ENCODE measurements at places on chromosomes 2 and 18.

GRCh38 chr18:60663060-60663989 is 290.8 kb upstream of the MC4R start:
- no peak for DNase-seq

DNA sequence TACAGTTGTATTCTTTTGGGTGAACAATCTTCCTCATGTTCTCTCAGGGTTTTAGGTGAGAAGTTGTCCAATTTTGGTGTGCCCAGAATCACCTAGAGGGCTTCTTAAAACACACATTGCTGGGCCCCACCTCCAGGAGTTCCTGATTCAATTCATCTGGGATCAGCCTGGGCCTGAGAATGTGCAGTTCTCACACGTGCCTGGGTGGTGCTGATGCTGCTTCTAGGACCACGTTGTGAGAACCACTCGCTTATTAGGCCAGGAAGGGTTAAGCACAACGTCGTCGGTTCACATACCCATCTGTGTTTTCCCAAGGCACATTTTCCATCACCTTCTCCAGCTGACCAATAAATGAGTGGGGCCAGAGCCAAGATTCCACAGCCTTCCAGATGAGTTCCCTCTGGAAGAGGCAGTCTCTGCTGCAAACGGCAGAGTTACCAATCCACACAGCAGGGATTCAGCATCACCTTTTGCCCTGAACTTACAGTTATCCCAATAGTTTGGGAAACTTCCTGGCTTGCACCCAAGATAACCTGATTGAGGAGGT is 277.7 kb upstream of the HNRNPA3 start:
- no peak for DNase-seq

DNA sequence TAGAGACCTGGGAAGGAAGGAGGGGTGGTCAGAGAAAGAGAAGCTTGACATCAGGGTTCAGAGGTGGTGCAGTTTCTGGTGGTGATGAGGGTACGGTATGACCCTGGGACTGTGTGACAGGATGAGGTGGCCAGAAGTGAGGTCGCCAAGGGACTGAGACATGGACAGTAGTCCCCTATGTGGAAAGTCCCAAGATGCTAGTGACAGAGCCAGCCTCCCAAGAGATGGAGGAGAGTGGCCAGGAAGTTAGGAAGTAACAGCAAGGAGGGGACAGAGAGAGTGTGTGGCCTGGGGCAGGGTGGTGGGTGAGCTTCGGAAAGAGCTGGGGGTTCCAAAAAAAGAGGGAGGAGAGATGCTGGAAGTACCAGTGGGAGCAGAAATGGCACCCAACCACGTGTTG is 66.0 kb downstream of the SMAD7 start:
- no peak for DNase-seq

- no peak for DNase-seq
Observed at GRCh38 chr2:68907920-68908253, 36.7 kb upstream of the BMP10 start.

GRCh38 chr2:159609811-159610549 is 6.4 kb downstream of the BAZ2B start:
- DNase-seq = no peak

GRCh38 chr18:46336278-46337111 is 232.3 kb downstream of the HAUS1 start:
- no peak for DNase-seq

DNA sequence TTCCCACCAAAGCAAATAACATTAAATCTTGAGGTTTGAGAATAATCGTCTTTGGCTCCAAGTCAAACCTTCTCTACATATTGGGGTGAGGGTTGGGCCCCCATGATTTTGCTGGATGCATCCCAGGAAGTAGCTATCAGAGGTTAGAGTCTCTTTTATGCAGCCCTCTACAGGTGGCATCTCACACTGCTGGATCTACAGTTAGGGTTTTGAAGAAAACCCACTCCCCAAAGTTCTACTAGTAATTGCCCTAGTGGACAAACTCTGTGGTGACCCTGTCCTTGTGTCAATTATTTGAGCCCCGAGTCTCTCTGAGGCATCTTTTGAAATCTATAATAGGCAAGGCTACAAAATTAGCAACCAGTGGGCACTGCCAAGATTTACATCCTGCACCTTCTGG is 15.0 kb upstream of the REG1A start:
- DNase-seq = no peak

DNA sequence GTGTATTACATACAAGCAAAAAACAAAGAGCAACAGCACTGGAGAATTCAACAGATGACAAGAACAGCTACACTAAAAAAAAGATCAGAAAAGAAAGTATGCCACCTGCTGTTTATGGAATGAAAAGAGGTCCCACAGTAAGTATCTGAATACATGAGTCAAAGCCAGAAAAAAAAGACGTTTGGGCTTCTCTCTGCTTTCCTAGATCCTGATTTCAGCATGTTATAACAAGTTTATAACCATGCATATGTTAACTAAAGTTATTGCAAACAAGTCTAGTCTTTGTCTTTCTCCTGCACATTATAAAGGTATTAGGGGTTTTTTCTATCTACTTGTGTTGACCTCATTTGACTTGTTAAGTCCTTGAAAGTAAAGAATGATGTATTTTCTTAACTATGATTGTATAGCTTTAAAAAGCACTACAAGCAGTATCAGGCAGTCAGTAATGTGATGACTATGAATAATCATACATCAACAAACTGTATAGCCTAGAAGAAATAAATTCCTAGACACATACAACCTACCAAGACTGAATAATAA is 108.5 kb upstream of the COL5A2 start:
- no peak for DNase-seq

DNA sequence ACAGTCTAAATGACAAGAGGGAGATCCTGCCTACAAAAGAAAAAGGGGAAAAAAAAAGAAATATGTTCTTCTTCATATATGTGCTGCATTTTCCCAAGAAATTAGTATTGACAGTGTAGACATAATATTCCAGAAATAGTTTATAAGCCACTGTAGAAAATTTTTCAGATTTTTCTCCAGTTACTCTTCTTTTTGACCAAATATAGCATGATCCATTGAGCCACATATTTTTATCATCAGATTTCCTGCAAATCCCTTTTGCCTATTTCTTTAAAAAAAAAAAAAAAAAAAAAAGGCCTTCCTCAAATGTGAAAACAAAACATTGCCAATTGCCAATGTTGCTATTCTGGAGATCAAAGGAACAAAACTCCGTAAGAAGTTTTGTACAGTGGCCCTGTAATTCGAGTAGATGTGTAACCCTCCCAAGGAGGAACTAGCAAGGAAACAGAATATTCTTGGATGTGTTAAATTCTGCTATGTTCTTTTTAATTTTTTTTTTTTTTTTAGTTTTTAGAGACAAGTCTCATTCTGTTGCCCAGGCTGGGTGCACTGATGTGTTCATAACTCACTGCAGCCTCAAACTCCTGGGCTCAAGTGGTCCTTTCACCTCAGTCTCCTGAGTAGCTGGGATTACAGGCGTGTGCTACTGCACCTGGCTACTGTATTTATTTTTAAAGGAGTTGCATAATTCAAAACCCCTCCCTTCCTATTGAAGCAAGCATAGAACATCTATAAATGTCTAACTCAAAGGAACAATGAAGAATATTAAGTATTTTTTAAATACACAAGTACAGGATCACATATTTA is 12.5 kb upstream of the CABYR start:
- DNase-seq = no peak

- DNase-seq = no peak
Observed at GRCh38 chr2:187942876-187943275, 348.8 kb upstream of the GULP1 start.

GRCh38 chr2:201114350-201114749 is 1.6 kb upstream of the CFLAR start:
- no peak for DNase-seq

GRCh38 chr2:82839036-82839435 is 1620.0 kb downstream of the SUCLG1 start:
- no peak for DNase-seq

- DNase-seq = no peak
Observed at GRCh38 chr2:47595115-47595514, 187.8 kb upstream of the MSH6 start.

DNA sequence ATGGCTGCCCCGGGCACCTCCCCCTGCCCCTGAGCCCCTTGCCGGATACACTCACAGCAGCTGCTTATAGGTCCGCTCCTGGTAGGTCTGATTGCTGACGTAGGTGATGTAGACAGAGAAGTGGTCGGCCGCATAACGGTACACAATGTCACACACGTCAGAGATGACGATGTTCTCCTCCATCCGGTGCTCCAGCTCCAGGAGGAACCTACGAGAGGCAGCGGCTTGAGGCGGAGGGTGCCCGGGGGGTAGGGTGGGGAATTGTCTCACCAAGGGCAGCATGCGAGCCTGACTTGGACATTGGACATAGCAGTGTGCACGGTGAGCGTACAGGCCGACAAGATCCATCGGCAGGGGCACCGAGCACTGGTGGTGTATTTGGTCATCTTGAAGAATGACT is 22.8 kb downstream of the SNORC start:
- no peak for DNase-seq

DNA sequence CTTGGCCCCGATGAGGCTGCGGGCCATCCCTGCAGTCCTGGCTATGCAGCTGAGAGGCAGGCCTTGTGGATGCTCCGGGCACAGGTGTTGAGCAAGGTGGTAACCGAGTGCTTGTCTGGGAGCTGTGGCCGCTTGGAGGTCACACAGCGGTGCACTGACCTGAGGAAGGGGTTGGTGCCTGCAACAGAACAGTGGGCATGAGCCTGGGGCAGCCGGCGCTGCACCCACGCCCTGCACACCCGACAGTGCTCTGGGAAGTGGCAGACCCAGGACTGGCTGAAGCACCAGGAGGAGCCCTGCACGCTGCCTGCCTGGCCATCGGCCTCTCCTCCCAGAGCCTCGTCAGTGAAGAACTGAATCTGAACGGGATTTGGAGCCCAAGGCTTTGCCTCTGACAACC is 8.2 kb upstream of the POTEE start:
- no peak for DNase-seq

GRCh38 chr2:45651415-45652089 is at the start of gene PRKCE:
Gene PRKCE (plus strand): TSS chr2:45651675.
- DNase-seq = peak; percentile 15

- no peak for DNase-seq
Observed at GRCh38 chr2:122743021-122743675, 987.7 kb downstream of the TSN start.

DNA sequence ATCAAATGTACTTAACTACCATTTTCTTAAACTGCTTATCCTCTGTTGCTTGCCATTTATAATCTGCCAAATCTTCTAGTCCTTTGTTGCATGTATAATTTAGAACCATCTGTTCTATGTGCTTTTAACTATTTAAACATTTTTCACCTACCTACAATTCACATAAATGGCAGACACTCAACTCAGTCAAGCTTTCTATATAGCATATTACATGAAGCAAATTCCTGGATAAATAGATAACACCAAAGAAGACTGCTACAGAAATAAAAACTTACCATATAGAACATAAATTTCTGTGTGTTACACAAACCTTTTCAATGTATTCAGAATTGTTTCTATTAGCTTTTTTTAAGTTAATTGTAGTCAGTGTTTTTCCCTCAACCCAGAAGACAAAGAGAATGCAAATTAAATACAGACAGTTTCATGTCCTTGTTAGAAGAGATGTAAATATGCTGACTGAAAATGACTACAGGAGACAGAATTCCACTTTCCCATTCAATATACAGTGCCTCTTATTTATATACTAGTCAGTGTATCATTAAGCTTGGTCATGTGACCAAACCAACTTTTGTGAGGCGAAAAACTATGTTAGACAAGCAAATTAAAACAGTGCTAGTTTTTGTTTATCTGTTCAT is 2.6 kb downstream of the BAZ2B start:
- DNase-seq = no peak

DNA sequence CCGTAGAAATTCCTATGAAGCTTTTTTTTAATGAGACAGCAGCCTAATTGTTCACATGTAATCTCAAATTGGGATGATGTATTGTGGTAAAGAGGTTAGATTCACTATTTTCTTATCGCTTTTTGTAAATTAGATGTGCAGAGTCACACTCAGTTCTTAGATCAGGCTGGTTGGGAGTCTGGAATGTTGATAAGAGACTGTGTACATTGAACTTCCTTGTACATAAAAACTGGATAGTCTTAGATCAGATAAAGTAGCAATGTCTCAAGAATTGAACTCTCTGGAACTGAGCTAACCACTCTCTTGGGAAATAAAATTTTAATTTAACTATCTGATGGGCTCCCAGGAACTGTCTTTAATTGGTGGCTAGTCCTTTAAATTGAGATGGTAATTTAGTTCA is 108.1 kb upstream of the MSTN start:
- DNase-seq = no peak

DNA sequence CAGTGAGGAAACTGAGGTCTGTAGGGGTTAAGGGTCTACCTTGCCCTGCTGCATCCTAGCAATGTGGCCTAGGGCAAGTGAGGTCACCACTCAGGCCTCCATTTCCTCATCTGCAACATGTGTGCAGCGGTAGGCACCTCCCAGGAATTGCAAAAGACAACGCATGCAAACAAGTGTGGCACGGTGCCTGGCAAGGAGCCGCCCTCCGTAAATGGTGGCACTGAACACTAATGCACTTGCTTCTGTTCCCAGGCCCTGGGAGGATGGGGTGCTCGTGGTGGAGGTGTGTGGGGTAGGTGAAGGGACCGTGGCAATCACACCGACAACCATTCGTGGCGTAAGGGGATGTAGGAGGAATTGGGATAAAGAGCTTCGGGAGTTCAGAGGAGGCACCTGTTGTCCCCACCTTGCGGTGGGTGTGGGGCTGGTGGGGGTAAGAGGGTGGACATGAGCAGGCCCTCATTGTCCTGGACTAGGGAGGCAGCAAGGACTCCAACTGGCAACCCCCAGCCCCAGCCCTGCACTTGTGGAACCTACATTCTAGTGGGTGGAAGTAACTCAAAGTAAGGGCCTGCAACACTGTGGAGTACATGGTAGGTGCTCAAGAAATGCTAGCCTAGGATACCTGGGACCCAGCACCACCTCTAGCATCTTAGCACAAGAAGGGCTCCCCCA is 26.0 kb downstream of the ATOH8 start:
- no peak for DNase-seq

DNA sequence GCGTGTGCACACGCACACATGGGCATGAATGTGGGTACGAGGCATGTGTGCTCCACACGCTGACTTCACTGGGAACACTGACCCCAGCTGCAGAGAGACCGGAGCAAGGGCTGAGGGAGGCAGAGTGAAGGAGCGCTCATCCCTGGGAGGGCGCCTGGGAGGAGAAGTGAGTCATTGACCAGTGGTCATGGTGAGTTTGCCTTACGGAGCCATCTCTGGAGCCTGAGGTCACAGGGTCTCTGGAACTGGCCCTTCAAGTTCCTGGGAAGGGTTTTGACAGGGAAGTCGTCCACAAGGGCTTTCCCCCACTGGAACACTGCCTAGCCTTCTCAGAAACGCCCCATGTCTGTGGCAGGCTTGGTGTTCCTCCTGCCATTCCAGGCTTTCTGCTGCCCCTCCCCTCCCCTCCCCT is 14.3 kb upstream of the TMEM185B start:
- DNase-seq = no peak

DNA sequence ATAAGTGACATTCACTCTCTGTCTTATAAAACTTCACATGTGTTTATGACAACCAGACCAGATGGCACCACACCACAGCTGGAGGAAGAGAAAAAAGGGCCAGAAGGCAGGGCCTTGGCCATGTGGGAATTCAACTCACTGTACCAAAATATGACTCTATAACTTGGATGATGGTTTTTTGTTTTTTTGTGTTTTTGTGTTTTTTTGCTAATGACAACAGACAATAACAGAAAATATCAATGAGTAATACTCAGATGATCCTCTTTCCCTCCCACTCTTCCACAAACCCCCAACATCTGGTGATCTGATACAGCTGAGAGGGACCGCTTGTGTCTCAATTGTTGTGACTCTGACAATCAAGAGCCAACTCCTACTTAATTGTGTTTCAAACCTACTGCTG is 12.4 kb downstream of the NMI start:
- no peak for DNase-seq
